ENCODE measurements at places on chromosomes 4 and X.

DNA sequence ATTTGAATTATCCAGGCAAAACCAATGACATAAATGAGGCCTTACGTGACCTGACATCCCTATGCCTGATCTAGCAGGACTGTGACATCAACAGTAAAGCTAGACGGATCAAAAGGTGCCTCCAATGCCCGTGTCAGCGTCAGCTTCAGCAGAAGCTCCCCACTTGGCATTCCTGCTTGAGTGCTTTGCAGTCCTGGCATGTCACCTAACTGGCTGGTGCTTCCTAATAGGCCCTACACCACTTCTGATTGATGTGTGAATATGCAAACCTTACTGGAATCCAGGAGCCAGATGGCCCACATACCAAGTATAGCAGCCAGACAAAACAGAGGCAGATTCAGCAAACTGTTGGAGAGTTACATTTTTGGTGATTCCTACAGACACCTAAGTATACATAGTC, 224.2 kb downstream of the DMD start:
- no peak for DNase-seq

- no peak for DNase-seq
These were observed 69.2 kb downstream of the UCHL1 start for GRCh38 chr4:41325901-41326300.

DNA sequence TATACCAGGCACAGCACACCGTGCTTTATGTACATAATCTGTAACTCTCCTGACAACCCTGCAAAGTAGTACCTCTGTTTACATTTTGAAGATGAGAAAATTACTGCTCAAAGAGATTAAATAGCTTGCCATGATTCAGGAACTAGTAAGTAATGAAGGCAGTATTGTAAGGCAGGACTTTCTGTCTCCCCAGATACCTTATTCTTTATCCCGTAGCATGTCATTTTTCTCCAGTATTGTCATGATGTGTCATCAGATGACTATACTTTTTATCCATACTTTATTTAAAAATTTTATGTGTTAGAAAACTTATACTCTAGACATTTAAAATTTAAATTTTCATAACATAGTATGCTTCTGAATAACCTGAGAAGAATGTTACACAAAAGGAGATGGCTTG, 188.3 kb upstream of the NUDT6 start:
- DNase-seq: no peak

DNA sequence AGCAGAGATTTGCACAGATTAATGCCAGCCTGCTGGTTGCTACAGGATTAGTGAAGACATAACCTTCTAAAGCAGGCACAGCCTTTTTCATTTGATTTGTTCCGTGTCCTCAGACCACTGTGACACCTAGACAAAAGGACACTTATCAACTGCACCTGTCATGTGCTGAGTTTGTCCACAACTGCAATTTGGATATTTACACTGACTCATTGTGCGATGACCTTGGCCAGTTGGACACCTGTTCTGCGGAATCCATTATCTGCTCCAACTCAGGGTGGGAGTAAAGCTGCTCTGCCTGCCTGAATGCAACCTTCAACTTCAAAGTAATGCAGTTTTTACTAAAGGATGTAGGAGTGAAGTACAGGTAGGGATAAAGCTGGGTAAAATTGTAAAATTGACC, 4.1 kb upstream of the NR0B1 start:
- no peak for DNase-seq

DNA sequence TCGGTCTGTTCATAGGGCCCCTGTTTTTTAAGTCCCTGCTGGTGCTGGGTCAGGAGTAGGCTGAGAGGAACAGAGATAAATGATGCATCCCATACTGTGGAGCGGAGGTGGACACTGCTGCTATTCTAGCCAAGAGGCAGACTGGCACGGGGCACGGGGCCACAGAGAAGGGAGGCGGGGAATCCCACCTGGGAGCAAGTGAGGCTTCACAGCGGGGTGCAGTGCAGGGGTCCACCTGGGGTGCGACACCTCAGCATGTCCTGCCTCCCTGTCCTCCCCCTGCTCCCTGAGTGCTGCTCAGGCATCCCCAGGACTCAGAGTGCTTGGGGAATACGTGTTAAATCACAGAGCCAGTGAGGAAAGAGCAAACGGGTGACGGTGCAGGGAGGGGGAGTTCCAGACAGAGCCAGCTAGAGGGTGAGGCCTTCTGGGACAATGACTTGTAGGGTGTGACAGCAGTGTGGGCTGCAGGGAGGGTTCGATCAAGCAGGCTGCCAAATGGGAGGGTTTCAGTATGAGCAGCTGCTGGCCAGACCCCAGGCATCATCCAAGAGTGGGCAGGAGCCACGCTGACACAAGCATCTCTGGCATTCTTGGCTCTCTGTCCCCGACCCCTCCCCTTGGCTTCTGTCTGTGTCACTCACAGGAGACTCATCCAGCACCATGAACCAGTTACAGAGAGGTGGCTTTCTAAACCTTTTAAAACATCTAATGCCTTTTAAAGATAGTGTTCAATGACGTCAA, 13.7 kb upstream of the HTRA3 start:
- DNase-seq: no peak

- no peak for DNase-seq
These were observed 428.2 kb downstream of the TLL1 start for GRCh38 chr4:166301266-166301665.

DNA sequence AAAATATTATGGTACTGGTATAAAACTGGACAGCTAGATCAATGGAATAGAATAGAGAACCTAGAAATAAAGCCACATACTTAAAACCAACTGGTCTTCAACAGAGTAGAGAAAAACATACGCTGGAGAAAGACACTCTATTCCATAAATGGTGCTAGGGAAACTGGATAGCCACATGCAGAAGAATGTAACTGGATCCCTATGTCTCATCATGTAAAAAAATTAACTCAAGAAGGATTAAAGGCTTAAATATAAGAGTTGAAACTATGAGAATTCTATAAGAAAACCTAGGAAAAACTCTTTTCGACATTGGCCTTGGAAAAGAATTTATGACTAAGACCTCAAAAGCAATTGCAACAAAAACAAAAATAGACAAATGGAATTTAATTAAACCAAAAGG, 114.6 kb downstream of the PCDH18 start:
- no peak for DNase-seq

- DNase-seq: no peak
These were observed 35.5 kb upstream of the GLRB start for GRCh38 chr4:157040405-157040804.

- DNase-seq: no peak
These were observed 61.5 kb downstream of the EDNRA start for GRCh38 chr4:147542229-147542990.

- DNase-seq: no peak
These were observed 144.8 kb downstream of the SHROOM3 start for GRCh38 chr4:76579596-76580375.

DNA sequence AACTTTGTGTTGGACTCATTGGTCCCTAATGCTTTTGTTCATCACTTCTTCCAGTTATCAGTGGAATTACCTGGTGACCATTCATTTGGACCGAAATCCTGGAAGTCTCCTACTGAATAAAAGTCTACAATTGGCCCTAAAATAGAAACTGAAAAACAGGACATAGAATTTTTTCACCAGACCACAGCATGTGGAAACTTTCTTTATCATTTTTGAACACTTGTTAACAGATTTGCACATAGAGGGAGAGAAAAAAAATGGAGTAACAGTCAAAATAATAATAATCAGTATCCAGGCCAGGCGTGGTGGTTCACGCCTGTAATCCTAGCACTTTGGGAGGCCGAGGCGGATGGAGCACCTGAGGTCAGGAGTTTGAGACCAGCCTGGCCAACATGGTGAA, 7.1 kb downstream of the EPGN start:
- no peak for DNase-seq

GRCh38 chr4:167897116-167897515, 195.2 kb upstream of the ANXA10 start:
- no peak for DNase-seq

- no peak for DNase-seq
These were observed 98.3 kb downstream of the DCLK2 start for GRCh38 chr4:150176547-150176946.

All from kidney glomerular epithelial cell (primary cell).